ENCODE measurements at places on chromosomes 1 and 21.

DNA sequence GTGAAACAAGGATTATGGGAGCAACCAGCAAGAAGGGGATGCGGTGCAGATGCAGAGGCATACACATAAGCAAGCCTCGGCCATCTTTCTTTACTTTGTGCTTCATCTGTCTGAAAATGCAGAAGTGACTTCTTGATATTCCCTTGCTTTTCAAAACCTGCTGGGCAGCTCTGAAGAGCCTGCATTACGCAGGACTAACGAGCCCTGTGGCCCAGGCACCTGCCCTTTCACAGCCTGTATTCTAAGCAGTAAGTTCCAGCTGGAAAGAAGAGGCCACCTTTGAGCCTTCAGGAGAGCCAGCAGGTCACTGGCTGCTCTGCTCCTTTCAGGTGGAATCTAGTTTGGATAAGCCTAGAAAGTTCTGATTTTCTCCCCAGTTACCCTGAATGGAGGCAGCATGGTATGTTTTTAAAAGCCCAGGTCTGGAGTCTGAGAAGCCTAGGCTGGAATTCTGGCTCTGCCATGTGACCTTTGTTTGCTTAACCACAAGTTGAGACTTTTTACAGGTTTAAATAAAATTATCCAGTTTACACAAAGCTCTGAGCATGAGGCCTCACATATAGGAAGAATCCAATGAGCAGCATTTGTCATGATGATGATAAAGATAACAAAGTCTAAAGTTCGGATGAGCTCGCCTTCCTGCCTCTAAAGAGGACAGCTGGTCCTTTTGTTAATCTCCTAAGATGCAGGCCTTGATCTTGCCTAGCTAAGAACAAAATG is 122.9 kb downstream of the UBR4 start:
- DNase-seq: no peak

DNA sequence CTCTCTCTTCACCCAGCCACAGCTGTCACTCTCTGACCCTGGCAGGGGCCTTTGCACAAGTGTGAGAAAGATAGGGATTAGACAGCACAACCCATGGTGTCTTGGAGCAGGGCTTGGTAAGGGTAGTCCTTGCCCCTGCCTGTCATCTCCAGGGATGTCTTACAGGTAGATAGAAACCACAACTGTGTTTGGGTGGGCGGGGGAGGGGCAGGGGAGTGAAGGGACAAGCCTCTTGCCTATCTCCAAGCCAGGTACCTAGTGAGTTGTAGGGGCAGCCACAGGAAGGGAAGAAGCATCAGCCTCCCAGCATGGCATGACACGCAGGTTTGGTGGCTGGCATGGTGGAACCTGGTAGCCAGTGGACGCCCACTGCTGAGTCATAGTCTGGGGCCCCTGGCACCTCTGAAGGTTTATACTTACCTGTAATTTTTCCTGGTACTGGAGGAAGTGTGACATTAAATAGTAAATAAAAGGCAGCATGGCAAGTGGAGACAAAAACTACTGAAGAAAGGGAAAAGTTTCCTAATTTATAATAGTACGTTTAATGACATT is 97.5 kb downstream of the CLEC20A start:
- no peak for DNase-seq

DNA sequence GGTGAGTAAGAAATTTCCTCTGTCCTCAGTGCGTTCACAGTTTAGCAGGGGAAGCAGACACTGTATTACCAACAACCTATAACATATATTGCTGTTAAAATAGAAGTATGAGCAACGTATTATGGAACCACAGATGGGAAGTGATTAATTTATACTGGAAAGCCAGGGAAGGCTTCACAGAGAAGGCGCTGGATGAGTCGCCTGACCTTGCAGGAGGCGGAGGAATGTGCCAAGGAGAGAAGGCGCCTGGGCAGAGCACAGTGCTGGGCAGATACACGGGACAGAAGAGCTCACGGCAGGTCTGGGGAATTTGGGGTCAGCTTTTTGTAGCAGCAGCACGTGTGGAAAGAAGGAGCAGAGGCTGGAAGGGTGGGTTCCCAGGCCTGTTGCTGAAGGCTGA is 116.3 kb downstream of the DHRS3 start:
- DNase-seq: no peak

- no peak for DNase-seq
Measured at GRCh38 chr1:240407407-240407806, 204.5 kb downstream of the GREM2 start.

DNA sequence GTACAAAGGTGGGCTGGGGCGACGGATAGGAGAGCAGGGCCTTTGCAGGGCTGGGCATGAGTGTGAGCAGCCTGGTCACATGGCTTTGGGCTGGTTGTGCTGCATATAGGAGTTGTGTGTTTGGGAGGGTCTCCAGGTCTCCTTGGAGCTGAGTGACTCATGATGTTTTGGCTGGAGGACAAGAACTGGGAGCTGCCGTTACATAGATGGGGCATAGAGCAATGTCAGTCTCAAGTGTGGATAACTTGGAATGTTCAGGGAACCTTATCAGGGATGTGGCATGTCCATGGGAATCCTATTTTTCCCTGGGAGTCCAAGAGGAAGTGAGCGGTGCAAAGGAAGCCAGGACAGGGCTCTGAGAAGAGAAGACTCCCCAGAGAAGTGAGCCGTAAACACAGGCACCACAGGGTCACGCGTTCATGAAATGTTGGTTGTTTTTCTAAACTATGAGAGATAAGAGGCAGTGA is 136.4 kb upstream of the KCNE2 start:
- DNase-seq: no peak

GRCh38 chr1:232036181-232036933 is 409.8 kb downstream of the DISC1 start:
- DNase-seq: no peak

DNA sequence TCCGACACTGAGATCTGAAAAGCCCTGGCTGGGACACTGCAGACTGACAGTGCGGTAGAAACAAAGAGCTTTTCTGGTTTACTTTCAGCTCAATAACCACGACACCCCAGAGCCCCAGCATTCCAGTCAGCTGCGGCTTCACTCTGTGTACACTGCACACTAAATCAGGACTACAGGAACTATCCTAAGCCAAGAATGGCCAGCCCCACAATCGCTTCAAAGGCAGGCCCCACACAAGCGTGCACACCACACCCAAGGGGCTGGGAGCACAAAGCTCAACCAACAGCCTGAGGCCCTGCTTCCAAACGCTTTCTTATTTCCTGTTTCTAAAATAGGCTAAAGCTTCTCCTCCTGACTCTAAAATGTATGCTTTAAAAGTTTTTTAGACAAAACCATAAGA is 28.4 kb downstream of the URB1 start:
- no peak for DNase-seq

GRCh38 chr1:115949156-115949555 is 27.2 kb upstream of the SLC22A15 start:
- no peak for DNase-seq

- no peak for DNase-seq
Measured at GRCh38 chr1:115280064-115280463, 58.0 kb downstream of the NGF start.

DNA sequence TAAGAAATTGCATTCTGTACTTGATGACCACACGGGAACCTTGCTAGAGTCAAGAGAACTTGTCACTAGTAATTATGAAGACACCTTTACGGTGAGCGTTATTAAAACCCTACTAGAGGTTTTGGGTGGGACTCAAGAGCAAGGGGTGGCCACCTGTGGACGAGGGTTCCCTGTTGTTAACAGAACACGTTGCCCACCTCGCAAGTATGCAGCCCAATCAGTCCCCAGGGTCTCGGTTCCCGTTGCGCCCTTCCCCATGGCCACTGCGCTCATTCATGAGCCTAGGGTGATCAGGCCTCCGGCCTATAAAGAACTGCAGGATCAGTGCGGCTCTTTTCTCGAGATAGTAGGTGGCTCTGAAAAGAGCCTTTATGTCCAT is 30.2 kb upstream of the RNF187 start:
- no peak for DNase-seq

DNA sequence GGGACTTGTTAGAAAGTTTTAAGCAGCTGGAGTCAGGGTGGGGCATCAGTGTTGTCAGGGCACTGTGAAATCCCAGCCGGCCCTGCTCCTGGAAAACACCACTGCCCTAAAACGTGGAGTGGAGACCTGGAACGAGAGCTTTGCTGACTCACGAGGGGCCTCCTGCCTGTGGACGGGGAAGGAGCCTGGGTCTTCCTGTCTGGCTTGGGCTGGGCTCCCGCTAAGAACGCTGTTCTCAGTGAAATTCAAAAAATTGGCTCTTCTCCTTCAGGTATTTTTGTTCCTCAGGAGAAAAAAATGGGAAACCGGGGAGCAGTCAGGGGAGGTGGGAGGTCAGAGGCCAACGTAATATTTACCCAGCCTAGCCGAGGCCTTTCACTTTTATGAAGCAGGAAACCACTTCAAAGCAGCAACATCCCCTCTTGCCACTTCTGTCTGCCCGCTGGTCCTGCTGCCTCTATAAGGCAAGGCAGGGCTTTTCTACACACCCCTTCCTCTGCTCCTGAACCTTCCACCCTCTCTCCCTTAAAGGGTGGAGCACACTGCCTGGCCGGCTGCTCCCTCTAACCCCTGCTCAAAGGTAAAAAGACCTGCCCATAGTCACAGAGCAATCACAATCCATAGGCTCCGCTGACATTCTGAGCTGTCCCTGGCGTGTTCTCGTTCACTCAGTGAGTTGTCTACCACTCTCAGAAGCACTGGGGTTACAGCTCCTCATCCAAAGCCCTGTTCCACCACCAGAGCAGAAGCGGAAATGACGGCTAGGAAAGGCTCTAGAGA is 8.0 kb downstream of the PLXNA2 start:
- no peak for DNase-seq

GRCh38 chr1:43302201-43302600 is 1.4 kb downstream of the TIE1 start:
- DNase-seq: no peak

GRCh38 chr1:61462628-61463027 is 262.3 kb downstream of the TM2D1 start:
- no peak for DNase-seq

GRCh38 chr1:247453245-247453644 is 4.7 kb downstream of the OR2B11 start:
- no peak for DNase-seq

DNA sequence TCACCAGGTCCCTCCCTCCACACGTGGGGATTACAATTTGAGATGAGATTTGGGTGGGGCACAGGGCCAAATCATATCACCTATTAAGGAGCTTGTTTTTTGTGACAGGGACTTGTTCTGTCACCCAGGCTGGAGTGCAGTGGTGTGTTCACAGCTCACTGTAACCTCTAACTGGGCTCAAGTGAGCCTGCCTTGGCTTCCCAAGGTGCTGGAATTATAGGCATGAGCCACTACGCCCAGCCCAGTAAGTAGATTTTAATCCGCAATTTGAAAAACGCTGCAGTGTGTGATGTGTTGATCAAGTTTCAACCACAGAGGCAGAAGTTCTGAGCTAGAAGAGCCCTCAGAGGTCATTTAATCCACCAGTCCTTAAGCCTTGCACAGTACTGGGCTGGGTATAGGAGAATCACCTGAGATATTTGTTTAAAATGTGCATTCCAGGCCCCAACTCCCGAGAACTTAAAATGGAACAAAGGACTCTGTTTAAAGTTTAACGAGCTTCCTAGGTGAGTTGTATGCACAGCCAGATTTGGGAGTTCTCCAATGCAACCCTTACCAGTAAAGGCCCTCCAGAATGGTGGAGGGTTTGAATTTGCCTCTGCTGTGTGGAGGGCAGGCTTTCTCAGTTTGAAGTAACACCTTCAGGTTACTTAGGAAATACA is 13.4 kb downstream of the RPL11 start:
- DNase-seq: no peak

DNA sequence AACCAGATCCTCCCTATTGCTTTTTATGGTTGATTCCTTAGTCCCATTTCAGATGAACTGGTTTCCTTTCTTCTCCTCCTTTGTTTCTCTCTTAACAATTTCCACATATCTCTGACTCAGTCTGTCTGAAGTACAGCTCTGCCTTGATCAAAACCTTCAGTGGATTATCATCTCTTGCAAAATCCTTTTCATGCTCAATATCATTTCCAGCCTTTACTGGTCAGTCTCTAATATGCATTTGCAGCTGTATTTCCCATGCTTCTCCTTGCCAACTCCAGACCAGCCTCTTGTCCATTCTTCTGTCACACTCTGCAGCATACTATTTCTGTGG is 72.2 kb downstream of the SNX7 start:
- no peak for DNase-seq

DNA sequence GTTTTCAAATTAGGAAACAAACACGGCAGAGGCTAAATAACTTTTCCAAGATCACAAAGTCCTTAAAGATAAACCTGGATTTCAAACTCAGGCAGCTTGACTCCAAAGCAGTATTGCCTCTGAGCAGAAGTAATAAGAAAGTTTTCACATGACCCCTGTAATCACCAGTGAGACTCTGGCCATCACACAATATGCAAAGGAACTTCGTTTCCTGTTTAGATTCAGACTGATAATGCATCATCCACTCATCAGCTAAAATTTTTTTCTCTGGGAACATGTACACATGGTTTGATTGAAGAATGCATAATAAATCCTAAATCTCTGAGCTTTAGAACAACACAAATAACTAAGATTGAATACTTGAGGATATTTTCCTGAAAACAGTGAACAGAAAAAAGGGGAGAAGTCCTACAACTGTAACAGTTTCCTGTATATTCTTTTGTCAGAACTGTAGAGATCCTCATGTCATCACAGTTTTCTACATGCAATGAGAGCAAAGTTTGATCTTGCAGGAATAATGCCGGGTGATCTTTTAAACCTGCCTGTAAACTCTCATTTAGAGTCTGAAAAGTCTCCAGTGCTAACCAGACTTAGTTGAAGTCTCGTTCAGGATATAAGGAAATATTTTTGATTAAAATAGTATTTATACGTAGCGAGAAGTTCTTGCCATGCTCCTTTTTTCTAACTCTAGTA is 225.3 kb downstream of the SPATA17 start:
- no peak for DNase-seq

GRCh38 chr1:12178511-12178910 is 11.7 kb downstream of the TNFRSF1B start:
- no peak for DNase-seq

- no peak for DNase-seq
Measured at GRCh38 chr1:15524021-15524282, at the start of gene CASP9. Gene CASP9 (minus strand): TSS chr1:15524215. CDS start chr1:15524200, 15 bp downstream.

DNA sequence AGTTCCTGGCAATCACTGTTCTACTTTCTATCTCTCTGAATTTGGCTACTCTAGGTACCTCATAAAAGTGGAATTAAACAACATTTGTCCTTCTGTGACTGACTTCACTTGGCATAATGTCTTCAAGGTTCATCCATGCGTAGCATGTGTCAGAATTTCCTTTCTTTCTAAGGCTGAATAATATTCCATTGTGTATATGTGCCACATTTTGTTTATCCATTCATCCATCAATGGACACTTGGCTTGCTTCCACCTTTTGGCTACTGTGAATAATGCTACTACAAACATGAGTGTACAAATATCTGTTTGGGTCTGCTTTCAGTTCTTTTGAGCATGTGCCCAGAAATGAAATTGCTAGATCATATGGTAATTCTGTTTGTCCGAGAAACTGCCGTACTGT is 14.7 kb downstream of the CACHD1 start:
- no peak for DNase-seq

- DNase-seq: peak; percentile 65
Measured at GRCh38 chr1:184982002-184982954, 8.0 kb upstream of the NIBAN1 start.
